ENCODE measurements at places on chromosomes 3 and 15. TPM values are rescaled to one million over a fixed set of nuclear protein-coding genes. Genes with fewer than 3 reads are reported as not detected.

DNA sequence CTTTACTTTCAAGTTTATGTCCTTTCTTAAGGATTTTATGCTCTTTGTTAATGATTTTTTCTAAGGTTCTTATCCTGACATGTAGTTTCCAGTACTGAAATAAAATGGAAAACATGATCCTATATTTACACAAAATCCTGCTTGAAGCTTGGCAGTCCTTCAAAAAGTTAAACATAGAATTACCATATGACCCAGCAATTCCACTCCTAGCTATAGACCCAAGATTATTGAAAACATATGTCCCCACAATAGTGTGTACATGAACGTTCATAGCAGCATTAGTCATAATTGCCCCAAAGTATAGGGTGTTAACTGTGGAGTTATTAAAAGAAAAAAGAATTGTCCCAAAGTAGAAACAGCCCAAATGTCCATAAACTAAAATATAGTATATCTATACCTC, 33.2 kb downstream of the ITGB5 start:
- no peak for DNase-seq

GRCh38 chr3:127237835-127238234, 44.9 kb downstream of the PRR23E start:
- no peak for DNase-seq

The SLC51B gene
- not detected for polyA plus RNA-seq

- peak; percentile 50 for DNase-seq
These were observed 520 bp downstream of the TMEM42 start for GRCh38 chr3:44862226-44862637.

DNA sequence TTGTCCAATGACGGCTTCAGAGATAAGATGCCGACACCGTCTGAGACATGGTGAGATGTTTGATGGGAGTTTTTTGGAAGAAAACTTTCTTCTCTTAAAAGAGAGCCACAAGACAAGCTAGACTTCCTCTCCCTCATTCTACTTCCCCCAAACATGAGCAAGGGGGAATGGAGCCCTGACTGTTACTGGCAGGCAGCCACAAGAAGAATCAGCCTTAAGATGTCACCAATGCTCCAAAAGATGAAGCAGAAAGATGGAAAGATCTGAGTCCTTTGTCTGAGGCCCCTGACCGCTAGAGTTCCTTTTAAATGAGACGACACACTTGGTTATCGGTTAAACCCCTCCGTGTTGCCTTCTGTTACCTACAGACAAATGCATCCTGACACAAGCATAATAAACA, 108.7 kb downstream of the ST8SIA2 start:
- no peak for DNase-seq

The GOLGA6A gene
- polyA plus RNA-seq, result not detected

DNA sequence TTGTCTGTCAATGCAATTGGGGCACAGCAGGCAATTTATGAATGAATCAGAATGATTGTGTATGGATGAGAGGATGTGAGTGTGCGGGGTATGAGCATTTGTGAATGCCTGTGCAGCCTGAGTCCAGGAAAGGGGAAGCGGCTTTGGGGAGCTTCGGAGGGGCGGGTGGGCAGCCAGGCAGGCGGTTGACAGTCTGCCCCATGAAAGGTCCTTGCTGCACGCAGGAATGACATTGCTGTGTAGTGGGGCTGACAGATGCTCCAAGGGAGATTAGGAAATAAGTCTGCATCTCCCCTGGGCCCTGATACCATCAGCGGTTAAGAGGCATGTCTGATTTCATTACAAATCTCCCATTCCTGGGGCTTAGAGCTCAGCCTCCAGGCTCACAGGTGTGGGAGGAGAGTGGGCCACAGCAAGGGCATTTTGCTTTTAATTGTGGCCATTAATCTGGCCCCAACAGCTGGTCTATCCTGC, 26.4 kb upstream of the TSPAN3 start:
- no peak for DNase-seq

DNA sequence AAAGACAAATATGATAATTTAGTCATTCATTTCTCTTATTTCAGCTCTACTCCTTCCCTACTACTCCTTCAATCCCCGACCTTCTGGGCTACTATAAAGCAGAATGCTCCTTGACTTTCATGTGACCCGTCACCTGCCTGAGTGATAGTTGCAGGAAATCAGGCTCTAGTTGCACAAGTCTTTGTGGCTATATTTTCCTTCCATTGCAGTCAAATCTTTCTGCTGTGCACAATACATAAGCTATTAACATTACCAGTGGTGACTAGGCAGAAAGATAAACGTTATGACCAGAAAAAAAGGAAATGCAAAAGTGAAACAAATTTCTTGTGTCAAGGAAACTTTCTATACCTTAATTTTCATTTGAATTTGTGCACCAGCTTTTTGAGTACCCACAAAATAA, 2.3 kb downstream of the SUCNR1 start:
- DNase-seq, result no peak

Measured in foreskin keratinocyte (primary cell).